ENCODE measurements at places on chromosomes 1 and 21. TPM values are rescaled to one million over a fixed set of nuclear protein-coding genes. Genes with fewer than 3 reads are reported as not detected.
A peak's percentile ranks its signal among the peaks of the same experiment; 100 is the strongest.

ATF3 gene
- total RNA-seq = 147 TPM

LCE3D gene
- total RNA-seq = not detected

C1QC gene
- total RNA-seq = not detected

RO60 gene
- 107 TPM for total RNA-seq

OPTC gene
- not detected for total RNA-seq

BGLAP gene
- total RNA-seq = 6.8 TPM

COL24A1 gene
- total RNA-seq = 2.7 TPM

S100A7 gene
- not detected for total RNA-seq

GSTM1 gene
- total RNA-seq = 48.8 TPM

VASH2 gene
- 43.8 TPM for total RNA-seq

- DNase-seq = no peak
Observed at GRCh38 chr1:18118491-18118890, 10.9 kb downstream of the IGSF21 start.

DNA sequence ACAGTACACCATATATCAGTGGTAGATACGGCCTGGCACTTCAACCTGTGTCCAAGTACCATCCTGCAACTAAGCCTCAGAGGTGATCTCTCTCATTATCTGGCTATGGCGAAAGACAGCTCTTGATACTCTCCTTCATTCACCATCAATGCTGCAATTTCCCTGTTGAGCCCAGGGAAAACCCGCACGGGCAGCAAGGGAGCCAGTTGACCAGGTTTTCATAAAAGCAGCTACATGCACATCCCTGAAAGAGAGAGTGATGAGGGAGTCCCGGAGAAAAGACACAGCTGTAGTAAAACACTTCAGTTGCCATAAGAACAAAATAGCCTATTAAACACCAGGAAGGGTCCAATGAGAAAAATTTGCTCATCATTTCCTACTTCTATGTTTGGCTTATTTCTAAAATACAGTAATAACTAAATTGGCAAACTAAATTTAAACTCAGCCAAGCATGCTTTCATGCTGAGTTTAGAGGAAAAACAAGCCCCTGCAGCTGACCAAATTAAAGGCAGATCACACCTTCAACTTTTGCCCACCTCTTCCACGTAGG lies 68.3 kb downstream of the CAPZB start:
- no peak for DNase-seq

DNA sequence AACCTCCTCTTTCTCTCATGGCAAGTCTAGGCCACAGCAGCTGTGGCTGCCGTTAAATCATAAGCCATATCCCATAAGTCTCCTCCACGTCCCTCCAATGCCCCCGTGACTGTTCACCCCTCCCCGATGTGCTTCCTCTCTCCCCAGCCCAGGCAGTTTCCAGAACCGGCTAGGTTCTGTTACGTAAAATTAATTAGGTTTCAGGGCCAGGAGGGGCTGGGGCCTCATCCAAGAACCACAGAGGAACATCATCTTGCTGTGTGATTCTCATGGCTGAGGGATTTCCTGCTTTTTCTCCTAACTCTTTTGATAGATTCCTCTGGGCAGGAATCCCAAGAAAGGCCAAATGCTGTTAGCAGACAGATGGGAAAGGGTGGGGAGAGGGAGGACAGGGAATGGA lies 141.8 kb upstream of the AJAP1 start:
- no peak for DNase-seq

DNA sequence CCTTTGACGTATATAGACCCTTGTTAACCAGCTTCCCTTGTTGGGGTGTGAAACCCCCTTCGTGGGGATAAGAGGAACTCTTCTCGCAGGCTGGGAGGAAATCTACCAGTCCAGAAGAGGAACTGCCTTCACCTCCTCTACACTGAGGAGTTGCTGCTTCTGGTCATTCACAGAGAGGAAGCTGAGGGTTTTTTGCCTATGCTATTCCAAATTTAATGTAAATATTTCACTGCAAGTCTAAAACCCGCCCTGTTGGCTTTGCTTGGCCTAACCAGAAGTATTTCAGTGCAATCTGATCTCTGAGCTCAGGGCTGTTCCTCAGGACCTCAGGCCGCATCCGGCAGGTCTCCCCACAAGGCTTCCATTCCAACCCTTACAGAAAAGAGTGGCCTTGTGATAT lies 150.1 kb downstream of the HIVEP3 start:
- DNase-seq = no peak

GRCh38 chr1:174090471-174090870 lies 68.3 kb upstream of the RC3H1 start:
- no peak for DNase-seq

DNA sequence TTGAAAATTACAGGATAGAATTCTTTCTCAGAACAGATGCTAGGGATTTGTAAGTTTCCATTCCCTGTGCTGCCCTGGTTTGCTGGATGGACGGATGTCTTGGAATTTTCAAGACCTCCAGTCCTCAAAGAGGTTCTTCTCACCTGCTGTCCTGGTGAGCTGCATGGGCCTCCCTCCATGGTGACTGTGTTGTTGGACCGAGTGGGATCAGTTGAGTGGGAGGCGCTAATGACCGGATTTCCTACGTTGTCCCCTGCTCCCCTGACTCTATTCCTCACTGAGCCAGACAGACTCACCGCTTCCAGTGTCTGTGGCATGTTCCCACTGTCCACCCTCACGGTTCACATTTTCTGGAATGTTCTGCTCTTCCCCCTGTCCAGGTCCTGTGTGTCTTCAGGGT lies 229.8 kb downstream of the CAMTA1 start:
- no peak for DNase-seq

DNA sequence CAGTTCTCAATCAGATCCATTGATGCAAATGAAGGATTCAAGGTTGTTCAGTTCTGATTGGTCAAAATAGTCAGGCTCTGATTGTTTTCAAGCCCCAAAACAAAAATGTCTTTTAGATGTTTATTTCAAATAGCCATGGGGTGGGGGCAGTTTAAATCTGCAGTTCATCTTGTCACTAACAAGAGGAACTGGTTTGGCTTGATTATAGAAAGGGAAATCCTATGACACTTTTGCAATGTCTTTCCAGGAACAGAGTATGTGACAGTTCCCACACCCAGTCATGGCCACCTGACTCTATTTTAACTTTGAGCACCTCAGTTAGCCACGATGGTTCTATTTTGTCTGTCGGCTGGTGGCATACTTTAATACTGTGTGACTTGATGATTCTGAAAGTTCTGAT lies 1544.1 kb downstream of the PLA2G4A start:
- DNase-seq = no peak

DNA sequence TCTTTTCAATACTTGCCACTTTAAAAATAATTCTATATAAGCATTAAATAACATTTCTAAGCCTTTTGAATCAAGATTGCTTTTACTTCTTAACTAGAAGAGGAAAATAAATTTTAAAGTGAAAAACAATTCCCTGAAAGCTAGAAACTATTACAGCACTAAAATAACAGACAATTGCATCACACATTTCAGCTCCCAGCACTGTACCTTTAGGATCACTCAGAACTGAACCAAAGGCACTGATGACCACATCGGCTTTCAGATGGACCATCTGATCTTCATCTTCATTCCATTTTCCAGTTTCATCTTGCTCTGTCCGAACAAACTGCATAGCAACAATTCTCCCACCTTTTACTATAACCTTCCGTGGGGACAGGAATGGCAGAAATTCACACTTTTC lies 347.3 kb downstream of the DPYD start:
- DNase-seq = no peak

DNA sequence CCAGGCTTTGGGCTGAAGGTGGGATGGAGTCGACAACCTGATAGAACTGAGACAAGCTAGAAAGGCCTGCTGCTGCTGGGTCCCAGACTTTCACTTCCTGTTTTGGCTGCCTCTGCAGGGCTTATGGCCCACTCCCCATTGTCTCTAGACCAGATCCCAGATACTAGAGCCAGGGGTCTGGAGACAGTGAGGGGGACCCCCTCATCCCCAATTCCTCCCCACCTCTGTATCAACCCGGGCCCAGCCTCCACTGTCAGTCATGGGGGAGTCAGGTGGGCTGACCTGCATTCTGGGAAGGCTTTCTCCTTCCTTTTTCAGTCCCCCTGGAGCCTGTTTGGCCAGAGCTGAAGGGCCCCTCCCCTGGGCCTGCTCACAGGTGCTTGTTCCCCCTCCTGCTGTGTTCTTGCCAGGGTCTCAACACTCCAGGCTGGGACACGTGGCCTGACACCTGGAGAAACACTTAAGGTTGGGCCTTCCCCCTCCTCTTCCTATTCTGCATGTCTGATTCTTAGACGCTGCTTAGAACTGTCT lies 18.0 kb upstream of the ETV3L start:
- no peak for DNase-seq

GRCh38 chr1:203096566-203096965 lies 10.8 kb upstream of the MYOG start:
- DNase-seq = no peak

GRCh38 chr1:15722836-15723532 lies 13.1 kb upstream of the SLC25A34 start:
- no peak for DNase-seq

DNA sequence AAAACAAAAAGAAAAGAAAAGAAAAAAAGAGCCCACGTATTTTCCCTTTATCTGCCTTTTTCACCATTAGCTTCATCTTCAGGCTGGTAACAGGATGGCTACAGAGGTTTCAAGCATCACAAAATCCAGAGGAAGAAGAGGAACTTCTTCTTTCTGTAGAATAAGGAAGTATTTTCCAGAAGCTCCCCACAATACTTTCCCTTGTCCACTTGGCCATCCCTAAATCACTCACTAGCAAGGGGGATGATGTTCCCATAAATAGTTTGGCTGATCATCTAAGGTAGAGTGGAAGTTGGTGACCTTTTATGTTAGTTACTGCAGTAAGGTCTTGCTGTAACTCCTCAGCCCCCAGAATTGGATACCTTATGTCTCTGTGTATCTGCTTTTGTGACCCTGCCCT lies 45.1 kb upstream of the RNF11 start:
- DNase-seq = no peak

GRCh38 chr1:18820791-18821641 lies 38.4 kb downstream of the TAS1R2 start:
- peak; percentile 93 for DNase-seq

DNA sequence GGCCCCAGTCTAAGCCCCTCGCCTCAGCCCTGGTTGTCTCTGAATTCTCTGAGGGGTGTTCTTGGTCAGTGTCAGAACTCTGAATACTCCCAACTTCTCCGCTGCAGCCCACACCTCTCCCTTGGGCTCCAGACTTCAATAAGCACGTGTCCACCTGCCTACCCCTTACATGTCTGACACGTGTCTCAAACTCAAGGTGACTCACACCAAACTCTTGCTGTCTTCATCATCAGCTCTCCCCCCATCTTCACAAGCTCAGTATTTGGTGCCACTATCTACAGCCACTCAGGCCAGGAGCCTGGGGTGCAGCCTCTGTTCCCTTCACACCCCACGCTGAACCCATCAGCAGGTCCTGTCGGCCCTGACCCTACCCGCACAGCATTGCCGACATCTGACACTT lies 18.8 kb upstream of the UBXN10 start:
- DNase-seq = no peak

GRCh38 chr1:39632682-39633417 lies 6.6 kb downstream of the HEYL start:
- peak; percentile 67 for DNase-seq

GRCh38 chr1:155645034-155645598 lies 35.1 kb downstream of the MSTO1 start:
- no peak for DNase-seq

DNA sequence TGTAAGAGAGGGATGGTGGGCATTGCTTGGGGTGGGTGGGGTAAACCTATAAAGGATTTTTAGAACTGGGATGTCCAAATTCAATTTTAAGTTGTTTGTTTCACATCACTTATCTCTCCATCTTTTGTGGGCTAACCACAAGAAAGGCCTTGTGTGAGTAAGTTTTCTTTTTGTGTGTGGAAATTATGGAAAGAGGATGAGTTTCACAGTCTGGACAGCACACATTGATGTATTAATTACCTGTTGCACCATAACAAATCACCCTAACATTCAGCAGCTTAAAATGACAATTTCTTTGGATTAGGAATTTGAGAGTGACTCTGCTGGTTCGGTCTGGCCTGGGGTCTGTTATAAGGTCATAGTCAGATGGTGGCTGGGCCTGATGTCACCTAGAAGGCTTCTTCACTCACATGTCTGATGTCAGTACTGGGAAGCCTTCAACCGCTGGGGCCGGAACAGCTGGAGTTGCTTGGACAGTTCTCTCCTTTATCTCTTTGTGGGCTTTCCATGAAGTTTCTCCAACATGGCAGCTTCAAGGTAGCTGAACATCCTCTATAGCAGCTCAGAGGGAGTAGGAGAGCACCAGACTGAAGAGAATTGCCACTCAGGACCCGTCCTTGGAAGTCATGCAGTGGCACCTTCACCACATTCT lies 2.0 kb upstream of the COL9A2 start:
- DNase-seq = no peak

DNA sequence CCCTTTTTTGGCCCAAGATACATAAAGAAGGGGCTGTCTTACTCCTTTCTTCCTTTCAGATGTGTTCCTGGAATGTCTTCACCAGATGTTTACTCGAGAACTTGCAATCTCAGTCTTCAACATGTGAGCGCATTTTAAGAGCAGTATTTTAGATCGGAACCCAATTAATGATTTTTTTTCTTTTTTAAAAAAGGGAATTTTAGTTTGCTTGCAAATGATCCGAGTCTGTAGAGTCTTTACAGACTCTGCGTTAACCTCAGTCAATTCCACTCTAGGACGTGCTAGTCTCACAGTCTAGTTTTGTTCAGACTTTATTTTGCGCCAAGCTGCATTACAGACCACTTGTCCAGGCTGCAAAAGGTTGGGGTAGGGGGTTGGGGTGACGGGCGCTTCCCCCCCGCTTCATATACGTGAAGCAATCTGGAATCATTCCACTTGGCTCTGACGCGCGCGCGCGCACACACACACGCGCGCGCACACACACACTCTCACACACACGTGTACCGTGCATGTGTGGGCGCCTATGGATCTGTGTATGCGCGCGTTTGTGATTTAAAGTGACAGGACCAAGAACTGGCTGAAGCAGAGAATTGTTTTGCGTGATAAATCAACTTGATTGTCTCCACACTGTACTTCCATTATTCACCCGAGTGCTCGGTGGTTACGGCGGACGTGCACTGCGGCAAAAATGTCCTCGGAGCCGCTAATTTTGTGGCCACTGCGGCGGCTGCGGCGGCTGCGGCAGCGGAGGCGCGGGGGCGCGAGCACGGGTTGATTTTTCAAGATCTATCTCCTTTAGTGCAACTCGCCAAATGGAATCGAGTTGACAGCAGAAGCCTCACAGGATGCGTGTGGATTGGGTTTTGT lies 25.6 kb upstream of the NFIA start:
- DNase-seq = no peak

DNA sequence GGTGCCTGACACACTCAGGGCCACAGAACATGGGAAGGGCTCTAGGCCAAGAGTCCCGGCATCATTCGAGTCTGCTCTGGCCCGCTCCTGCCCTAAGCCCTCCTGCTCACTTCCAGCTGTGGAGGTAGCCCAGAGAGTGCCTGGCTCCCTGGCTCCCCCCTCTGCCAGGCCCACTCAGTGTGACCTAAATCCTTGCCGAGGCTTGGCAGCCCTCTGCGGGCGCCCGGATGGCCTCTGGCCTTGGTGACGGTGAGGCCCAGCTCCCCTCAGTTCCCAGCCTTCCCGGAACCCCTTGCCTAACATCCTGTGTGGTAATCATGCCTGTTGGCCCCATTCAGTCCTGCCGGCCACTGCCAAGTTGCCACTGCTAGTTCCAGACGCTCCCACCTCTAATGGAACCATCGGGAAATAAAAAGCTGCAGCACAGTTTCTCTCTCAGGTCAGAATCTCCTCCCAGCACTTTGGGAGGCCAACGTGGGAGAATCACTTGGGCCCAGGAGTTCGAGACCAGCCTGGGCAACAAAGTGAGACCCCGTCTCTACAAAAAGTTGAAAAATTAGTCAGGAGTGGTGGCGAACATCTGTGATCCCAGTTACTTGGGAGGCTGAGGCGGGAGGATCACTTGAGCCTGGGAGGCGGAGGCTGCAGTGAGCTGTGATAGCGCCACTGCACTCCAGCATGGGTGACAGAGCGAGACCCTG lies 1.2 kb upstream of the H6PD start:
- no peak for DNase-seq

Data from mesothelial cell of epicardium (in vitro differentiated cells).